IPS DF 19.7 (cell line): ENCODE measurements at places on chromosomes 6 and 20.

GRCh38 chr6:150667977-150668716, 68.5 kb downstream of the PLEKHG1 start:
- DNase-seq: no peak

- DNase-seq: no peak
These were observed 7.1 kb downstream of the BPI start for GRCh38 chr20:38311091-38311490.

DNA sequence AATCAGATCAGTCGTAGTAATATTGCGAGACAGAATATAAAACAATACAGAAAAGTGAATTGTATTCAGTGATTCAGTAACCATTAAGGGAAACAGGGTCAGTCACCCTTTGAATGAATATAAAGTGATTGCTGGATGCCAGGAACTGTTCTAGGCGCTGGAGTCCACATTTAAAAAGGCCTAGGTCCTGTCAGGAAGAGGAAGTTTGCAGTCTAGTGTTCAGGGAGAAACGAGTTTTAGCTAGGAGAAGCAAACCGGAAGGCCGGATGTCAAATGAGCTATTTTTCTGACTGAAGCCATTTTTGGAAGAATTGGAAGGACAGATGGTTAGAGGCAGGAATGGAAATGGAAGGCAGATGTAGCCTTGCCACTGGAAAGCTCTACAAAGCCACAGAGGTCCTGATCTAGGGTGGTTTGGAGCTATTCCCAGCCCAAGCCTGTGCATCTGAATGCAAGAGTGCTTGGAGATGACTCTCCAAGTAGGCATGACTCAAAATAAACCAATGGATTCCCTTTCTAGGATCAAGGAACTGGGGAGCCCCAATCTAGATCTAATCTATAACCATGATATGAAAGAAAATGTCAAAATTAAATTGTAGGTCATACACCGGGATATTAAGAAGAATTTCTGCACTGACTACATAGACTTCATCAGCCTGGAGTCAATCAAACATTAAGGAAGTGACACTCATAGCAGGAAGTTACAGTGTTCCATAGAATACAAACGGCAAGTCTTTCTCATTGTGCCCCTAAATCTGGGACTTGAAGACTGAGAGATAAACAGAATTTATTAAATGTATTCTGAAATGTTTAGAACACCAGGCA, 36.8 kb upstream of the CDKAL1 start:
- DNase-seq: no peak

DNA sequence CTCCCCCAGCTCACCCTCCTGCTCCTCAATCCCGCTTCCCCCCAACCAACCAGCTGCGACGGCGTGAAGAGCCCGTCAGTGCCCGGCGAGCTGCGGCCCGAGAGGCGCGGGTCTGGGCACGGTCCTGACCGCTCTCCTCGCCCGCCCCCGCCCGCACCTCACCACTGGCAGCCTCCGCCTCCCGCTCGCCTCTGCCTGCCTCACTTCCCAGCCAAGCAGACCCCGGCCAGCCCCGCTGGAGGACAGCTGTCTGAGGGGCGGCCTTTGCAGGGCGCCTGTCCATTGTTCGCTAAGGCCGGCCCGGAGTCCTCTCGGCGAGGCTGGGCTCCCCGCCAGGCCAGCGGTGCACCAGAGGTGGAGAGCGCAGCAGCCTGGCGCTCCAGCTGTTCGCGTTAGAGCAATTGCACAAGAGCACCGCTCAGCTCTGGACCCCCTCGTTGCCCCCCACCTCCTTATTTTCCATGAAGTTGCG, 1.3 kb downstream of the SOBP start:
- DNase-seq: no peak

GRCh38 chr6:49662231-49662891, 25.7 kb upstream of the RHAG start:
- DNase-seq: no peak

GRCh38 chr6:124854338-124854922, 107.8 kb upstream of the RNF217 start:
- no peak for DNase-seq

DNA sequence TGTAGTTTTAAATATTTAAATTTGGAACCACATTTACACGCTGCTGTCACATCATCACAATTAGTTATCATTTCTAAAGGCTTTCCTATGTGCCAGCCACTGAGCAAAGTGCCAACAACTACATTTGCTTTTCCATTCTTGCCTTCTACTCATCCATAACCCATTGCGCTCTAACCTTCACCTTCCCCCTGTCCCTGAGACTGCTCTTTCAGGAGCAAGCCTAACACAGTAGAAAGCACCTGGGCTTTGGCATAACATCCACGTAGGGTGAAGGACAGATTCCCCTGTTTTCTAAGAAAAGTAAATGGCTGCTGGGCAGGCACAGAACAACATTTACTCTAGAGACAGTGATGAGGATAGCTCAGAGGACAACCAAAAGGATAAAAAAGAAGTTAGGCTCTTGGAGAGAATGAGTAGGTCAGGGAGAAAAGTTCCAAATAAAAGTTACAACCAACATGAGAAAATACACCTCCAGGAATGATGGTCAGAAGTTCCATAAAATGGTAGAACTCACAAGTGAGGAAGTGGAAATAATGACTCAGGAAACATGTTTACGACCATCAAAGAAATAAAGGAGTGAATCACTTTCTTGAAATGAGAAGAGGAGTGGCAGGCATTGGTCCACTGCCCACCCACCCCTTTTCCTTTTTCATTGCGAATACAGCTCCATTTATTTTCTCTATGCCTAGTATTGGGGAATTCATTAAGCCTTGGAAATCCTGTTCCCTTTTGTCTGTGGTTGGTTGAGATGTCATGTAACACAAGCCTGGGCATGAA, 77.2 kb downstream of the PFDN4 start:
- no peak for DNase-seq

- no peak for DNase-seq
These were observed 129.0 kb downstream of the CFAP61 start for GRCh38 chr20:20181322-20181721.

DNA sequence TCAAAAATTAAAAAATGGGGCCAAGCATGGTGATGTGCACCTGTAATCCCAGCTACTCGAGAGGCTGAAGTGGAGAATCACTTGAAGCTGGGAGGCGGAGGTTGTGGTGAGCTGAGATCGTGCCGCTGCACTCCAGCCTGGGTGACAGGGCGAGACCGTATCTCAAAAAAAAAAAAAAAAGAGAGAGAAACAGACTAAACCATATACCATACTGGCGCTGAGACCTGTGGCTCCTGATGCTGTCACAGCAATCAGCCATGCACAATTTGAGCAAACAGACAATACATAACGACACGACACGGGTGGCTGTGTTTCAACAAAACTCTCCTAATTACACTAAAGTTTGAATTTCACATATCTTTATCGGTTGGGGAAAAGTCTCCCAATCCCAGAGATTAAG, 14.9 kb upstream of the CBFA2T2 start:
- no peak for DNase-seq

GRCh38 chr20:32978009-32978335, 26.3 kb downstream of the SUN5 start:
- DNase-seq: no peak

- no peak for DNase-seq
These were observed 126.5 kb downstream of the EPM2A start for GRCh38 chr6:145608850-145609249.

DNA sequence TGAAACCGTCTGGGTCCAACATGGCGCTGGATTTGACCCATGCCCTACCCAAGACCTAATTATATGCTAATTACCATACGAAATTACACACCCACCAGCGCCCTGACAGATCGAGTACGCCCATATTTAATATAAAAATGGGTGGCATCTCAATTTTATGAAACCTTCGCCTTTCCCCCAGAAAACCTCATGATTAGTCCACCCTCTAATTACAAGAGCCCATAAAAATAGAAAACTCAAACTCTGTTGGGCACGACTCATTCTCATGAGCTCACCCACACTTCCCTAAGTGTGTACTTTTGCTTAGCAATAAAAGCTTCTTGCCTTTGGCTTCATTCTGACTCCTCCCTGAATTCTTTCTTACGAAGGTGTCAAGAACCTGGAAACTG, 136.4 kb downstream of the OR2B2 start:
- no peak for DNase-seq

DNA sequence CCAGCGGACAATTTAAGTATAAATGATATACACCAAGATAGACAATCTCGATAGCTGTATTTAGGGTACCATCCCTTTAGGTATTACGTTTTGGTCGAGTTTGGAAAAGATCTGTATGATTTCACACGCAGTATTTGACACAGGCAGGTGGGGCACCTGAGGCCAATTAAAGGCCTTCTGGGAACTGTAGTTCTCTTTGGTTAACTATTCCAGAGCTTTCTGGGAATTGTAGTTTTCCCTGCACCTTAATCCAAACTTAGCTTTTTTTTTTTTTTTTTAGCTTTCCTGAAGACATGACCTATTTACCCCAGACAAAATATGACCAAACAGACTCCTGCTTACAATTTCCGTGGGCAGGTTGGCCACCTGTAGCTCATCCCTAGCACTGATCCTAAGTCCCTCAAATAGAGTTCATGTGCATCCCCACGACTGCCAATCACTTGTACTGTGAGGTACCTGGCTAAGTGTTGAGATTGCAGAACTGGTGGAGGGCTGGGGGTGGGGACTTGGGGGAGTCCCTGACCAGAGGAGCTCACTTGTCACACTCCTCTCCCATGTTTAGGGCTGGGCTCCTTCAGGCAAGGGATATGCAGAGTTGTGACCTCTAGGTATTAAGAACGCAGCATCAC, 999 bp upstream of the EHMT2 start:
- DNase-seq: no peak

DNA sequence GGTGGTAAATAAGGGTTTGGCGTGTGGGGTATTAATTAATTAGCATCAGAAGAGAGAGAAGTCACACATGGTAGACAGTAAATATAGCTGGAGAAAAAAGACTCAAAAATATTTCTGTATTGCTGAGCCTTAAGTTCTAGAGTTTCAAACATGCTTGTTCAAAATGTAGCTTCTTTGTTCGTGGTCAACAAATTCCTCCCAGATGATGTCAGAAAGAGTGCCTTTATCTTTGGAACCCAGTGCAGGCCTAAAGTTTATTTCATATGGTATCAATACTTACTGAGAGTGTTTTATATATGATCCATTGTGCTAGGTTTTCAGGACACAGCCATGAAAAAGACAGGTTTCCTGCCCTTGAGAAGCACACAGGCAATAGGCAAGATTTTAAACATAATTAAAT, 18.3 kb downstream of the MARCKS start:
- no peak for DNase-seq

DNA sequence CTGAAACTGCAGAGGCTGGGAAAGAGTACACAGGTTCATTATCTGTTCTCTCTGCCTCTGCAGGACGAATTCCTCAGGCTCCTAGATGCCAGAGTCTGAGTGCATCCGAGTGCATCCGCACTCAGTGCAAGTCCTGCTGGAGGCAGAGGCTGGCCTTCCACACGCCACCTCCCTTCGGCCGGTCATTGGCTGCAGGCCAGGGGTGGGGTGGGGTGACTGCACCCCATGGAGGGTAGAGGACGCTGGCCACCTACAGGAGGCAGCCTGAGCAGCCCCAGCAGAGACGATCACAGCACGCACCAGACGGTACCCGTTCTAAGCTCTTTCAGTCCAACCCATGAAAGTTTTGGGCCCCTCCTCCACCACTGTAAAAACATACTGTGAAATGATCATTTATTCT, 11.7 kb downstream of the SFT2D1 start:
- DNase-seq: peak; percentile 80

DNA sequence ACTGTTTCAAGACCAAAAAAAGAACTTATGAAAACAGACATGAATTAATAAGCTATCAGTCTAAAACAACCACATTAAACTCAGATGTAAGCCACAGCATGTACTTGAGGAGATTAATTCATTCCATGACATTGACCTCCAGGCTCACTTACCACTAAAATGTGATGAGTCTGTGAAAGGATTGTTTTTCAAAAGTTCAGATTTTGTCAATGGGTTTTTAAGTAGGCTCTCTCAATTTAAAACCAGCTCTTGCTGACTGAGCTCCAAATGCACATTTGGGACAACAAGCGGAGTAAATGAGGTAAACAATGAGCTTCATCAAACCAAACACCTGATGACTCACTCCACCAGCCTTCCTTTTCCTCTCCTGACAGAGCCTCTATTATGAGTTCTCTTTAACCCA, 197.0 kb downstream of the SIM1 start:
- DNase-seq: no peak

DNA sequence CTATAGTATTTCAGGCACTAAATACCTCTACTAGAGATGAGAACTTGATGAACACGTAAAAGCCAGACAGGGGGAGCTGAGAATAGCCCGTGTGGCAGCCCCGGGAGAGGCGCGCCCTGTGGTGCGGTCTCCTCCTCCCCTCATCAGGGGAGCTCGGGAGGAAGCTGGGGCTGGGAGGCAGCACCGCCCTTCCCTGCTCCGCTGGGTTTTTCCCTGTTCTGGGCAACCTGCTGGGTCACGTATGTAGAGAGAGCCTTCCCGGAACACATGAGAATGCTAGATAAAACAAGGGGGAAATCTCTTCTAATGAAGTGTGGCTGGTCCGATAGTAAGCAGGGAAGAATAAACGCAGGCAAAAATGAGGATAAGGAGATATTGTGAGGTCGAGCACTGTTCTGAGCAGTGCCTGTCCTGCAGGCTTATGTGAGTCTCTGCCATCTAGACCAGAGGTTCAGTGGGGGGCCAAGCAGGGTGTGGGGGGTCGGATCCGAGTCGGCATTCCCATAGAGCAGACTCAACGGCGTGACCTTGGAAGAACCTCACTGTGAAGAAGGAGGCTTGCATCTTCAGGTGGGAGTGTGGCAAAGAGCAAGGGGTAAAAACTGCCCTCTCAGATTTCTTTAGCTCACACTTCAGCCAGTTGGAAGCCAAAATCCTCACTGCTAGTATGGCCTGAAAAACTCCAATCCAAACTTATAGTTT, 13.4 kb upstream of the RPS6KA2 start:
- DNase-seq: no peak

DNA sequence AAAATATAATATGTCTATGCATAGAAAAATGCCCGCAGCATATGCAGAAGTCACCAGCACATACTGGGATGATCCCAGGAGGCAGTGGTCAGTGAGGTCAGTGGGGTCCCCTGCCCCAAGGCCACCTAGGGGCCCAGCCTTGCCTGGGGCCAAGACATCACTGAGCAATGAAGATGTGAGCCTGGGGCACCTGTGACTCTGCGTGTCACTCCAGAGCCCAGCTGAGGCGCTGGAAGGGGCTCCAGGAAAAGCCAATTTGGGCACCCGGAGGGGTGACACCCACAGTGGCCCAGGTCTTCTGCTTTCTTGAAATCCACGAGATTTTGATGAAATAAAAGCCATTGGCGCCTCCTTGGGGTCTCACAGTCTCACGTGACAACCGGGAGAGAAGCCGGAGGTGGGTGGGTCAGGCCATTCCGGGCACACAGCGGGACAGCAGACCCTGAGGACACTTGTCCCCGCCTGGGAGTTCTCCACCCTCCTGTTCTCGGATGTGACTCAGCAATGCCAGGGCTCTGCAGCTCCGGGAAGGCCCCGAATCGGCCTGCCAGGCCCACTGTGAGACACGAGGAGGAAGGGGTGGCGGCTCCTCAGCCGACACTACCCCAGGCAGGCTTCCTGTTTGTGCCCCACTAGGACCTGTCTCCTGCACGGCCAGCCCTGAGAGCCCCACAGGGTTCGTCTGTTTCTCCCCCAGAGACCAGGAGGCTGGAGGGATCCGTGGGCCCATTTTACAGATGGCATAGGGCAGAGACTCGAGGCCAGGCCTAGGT, 24.4 kb upstream of the SLCO4A1 start:
- DNase-seq: no peak

GRCh38 chr20:38883081-38883980, 42.9 kb upstream of the FAM83D start:
- DNase-seq: no peak
